Amygdala (tissue), 56 donors: ENCODE measurements at places on chromosomes 5 and 9.

DNA sequence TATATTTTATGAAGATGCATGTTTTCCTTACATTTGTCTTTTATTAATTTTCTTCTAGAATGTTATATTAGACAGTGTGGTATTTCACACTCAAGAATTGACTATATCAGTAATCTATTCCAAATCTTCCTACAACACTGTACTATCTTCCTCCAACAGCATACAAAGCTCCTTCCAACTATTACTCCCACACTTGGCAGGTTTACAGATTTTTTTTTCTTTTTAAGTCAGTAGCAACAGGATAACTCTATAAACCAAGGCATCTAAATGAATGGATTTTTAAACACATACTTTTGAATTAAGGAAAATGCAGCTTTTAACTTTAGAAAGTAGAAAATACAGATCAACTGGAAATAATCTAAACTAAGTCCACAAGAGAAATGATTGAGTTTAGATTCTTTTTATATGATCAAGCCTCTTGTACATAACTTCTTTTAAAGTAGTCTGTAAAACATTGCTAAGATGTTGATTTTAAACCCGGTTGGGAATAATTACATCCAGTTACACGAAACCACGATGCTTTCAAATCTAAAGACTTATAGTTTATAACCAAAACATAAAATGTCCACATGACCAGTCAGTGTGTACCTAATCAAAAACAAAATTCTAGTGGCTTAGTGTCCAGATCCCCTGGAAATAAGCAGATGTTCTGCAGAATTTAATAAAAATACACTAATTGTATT lies 281.6 kb downstream of the ADAMTS6 start:
- no peak for DNase-seq

GRCh38 chr9:14593406-14593805 lies 99.8 kb downstream of the ZDHHC21 start:
- no peak for DNase-seq

DNA sequence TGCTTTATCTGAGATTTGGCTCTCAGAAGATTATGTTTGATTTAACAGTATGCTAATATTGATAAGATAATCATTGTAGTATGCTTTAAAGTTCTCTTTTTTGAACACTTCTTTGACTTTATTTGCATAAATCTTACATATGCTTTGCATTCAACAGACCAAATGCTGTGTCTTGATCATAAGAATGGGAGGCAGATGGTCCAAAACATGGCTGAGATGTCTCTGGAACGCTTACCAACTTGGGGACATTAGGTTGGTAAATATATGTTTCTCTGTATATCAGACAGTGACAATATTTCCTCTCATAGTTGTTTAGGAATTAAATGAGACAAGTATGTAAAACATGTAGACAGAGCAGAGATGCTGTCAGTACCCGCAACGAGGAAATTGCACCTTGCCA lies 197.9 kb upstream of the CTNND2 start:
- no peak for DNase-seq

GRCh38 chr5:54902791-54903473 lies 82.5 kb downstream of the ESM1 start:
- DNase-seq, result no peak

GRCh38 chr9:137891588-137892423 lies 14.2 kb downstream of the CACNA1B start:
- DNase-seq, result no peak

GRCh38 chr5:96483878-96484277 lies 50.8 kb upstream of the PCSK1 start:
- DNase-seq, result no peak
